Karpas-422 (cell line): ENCODE measurements at places on chromosomes 11 and 22. TPM values are rescaled to one million over a fixed set of nuclear protein-coding genes. Genes with fewer than 3 reads are reported as not detected.
A peak's percentile ranks its signal among the peaks of the same experiment; 100 is the strongest.

DNA sequence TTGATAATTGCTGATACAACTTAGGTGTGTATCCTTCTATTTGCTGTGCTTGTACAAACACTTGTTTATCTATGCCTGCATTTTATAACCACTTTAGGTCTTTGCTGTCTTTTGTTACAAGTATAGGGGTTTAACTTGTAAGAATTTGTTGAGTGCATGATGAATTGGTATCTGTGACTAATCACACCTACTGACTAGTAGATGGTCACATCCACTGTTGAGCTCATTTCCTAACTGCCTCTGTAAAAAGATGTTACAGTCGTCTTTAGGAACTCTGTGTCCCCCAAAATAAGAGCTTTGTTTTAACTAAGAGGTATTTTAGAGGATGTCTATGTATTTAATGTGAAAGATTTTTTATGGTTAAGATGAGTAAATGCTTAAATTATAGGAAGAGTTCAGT is 60.5 kb downstream of the HIPK3 start:
- H3K4me3 ChIP-seq = no peak overlapping the region
- H3K27me3 ChIP-seq = no peaks in the 10 kb centered on the region
- H3K27ac ChIP-seq = no peak overlapping the region

GRCh38 chr11:1438967-1439330 is 47.6 kb downstream of the MOB2 start:
- no peak overlapping the region for H3K27ac ChIP-seq
- no peak for DNase-seq

GRCh38 chr11:71095294-71095850 is 157.0 kb downstream of the SHANK2 start:
- H3K27me3 ChIP-seq = no peaks in the 10 kb centered on the region
- no peak for DNase-seq
- H3K36me3 ChIP-seq = no peaks in the 10 kb centered on the region
- no peaks in the 10 kb centered on the region for H3K4me1 ChIP-seq
- no peak overlapping the region for H3K27ac ChIP-seq

- H3K4me3 ChIP-seq = no peak overlapping the region
- no peaks in the 10 kb centered on the region; the same call in 1 of the 2 replicates for H3K36me3 ChIP-seq
- peak; percentile 76 for DNase-seq
- H3K27ac ChIP-seq = no peak overlapping the region
Measured at GRCh38 chr22:22103078-22103875, 120.7 kb upstream of the TOP3B start.

DNA sequence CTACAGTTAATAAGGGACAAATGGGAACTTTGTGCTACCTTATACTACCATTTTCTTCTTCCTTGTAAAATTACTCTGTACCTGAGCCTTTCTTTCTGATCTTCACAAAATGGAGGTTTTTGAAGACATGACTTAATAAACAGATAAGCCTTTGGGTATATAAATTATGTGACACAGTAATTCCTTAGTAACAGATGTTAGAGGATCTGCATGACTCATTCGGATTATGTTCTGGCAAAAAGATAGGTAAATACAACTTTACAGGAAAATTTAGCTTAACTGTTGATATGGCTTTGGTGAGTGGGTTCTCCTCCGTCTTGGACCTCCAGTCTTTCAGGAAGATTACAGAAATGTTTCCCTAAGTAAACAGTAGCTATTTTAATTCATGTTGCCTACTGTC is 61.8 kb downstream of the BID start:
- H3K27ac ChIP-seq = no peak overlapping the region
- no peak for DNase-seq
- no peaks in the 10 kb centered on the region for H3K36me3 ChIP-seq
- no peak overlapping the region for H3K4me3 ChIP-seq
- H3K4me1 ChIP-seq = no peaks in the 10 kb centered on the region
- no peaks in the 10 kb centered on the region for H3K27me3 ChIP-seq

- H3K4me1 ChIP-seq = no peaks in the 10 kb centered on the region
- H3K27me3 ChIP-seq = no peaks in the 10 kb centered on the region
- no peak for DNase-seq
- H3K4me3 ChIP-seq = no peak overlapping the region
Measured at GRCh38 chr11:92057849-92058442, 166.7 kb upstream of the FAT3 start.

DNA sequence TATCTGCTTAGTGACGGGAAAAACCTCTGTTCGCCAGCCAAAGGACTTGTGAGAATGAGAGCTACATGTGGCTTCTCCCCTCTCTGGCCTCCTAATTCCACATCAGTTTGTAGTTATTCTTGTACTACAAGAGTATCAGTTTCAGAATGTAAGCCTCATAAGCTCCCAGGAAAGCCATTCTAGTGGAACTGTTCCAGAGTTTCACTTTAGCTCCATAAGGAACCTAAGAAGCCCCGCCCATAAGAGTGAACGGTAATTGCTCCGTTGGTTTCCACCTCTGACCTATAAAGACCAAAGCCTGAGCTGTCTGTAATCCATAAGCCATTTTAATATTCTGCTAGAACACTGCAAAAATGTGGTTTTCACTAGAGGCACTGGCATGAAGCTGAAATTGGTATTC is 53.0 kb downstream of the SIK3 start:
- H3K4me3 ChIP-seq = no peak overlapping the region
- no peak overlapping the region for H3K27ac ChIP-seq
- no peaks in the 10 kb centered on the region for H3K36me3 ChIP-seq
- H3K4me1 ChIP-seq = no peaks in the 10 kb centered on the region
- no peaks in the 10 kb centered on the region for H3K27me3 ChIP-seq

DNA sequence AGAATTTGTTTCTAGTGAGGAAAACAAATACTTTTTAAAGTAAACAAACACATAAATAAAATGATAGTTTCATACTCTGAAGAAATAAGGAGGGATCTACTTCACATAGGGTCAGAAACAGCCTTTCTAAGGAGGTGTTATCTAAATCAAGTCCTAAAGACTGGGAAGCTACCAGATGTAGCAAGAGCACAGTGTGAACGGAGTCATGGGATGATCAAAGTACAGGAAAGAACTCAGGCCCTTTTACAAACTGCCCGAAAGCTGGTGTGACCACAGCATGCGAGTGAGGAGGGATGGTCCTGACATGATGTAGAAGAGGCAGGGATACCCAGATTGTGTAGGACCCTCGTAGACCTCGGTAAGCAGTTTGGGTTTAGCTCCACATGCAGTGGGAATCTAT is 102.8 kb downstream of the ARHGAP32 start:
- H3K4me3 ChIP-seq = no peak overlapping the region
- no peaks in the 10 kb centered on the region for H3K4me1 ChIP-seq
- DNase-seq = no peak
- H3K27me3 ChIP-seq = no peaks in the 10 kb centered on the region

DNA sequence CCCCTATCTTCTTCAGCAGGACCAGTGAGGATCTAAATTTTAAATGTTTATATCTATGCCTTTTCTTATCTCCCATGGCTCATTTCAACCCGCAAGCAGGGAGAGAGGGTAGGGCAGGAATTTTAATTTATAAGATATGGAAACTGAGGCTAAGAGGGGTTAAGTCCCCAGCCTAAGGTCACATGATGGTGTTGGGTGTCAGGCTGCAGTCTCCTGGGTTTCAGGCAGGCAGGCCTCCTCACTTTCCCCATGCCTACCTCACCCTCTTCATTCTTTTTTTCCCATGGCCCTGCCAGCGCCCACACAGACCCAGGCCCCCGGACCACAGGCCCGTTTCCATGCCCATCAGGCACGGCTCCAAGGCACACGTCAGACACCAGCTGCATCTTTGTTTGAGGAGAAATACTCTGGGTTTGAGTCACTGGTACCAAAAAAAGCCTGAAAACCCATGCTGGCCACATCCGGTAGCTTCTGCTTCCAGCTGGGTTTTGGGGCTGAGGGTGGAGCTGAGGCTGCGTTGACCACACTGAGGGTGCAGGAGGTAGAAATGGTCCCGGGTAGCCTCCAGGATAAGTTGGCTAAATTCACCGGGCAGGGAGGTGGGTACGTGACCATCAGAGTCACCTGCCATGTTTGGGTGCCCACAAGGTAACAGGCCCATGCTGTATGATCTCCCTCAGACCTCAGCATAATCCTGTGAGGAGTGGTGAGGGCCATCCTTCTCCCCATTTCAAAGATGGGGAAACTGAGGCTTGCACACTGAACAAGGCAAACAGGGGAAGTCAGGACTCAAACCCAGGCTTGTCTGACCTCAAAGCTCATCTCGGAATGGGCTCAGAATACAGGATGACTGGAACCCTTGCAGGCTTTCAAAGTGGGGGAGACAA is 7.5 kb downstream of the CRYBB1 start:
- no peaks in the 10 kb centered on the region for H3K36me3 ChIP-seq
- H3K27me3 ChIP-seq = no peaks in the 10 kb centered on the region
- H3K4me1 ChIP-seq = peaks cover 10% of the 10 kb centered on the region

DNA sequence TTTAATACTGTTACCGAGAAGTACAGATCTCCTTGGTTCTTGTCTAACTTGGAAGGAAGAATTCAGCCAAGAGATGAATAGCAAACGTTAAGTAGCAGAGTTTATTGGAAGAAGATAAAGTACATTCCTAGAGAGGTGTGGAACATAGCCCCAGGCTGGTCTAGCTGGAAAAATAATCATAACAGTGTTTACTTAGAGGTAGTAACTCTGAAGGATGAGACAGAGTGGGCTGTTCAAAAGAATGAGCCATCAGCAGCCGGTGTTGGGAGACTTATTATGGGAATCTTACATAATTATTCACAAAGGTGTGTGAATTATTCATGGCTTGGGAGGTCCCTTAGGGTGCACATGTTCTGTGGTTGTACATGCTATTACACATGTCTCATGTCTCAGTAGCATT is 276.5 kb downstream of the LUZP2 start:
- no peak overlapping the region for H3K27ac ChIP-seq
- H3K27me3 ChIP-seq = no peaks in the 10 kb centered on the region
- no peaks in the 10 kb centered on the region for H3K36me3 ChIP-seq
- H3K4me1 ChIP-seq = no peaks in the 10 kb centered on the region

- DNase-seq = no peak
- no peaks in the 10 kb centered on the region for H3K36me3 ChIP-seq
- H3K4me1 ChIP-seq = no peaks in the 10 kb centered on the region
- H3K27me3 ChIP-seq = no peaks in the 10 kb centered on the region; the same call in 1 of the 2 replicates
- no peak overlapping the region for H3K27ac ChIP-seq
Measured at GRCh38 chr22:33492210-33492651, 428.0 kb downstream of the LARGE1 start.

- H3K36me3 ChIP-seq = no peaks in the 10 kb centered on the region
- peaks cover 13% of the 10 kb centered on the region for H3K4me1 ChIP-seq
- H3K4me3 ChIP-seq = no peak overlapping the region
- DNase-seq = no peak
- no peak overlapping the region for H3K27ac ChIP-seq
Measured at GRCh38 chr11:72422414-72422813, 11.9 kb downstream of the CLPB start.

DNA sequence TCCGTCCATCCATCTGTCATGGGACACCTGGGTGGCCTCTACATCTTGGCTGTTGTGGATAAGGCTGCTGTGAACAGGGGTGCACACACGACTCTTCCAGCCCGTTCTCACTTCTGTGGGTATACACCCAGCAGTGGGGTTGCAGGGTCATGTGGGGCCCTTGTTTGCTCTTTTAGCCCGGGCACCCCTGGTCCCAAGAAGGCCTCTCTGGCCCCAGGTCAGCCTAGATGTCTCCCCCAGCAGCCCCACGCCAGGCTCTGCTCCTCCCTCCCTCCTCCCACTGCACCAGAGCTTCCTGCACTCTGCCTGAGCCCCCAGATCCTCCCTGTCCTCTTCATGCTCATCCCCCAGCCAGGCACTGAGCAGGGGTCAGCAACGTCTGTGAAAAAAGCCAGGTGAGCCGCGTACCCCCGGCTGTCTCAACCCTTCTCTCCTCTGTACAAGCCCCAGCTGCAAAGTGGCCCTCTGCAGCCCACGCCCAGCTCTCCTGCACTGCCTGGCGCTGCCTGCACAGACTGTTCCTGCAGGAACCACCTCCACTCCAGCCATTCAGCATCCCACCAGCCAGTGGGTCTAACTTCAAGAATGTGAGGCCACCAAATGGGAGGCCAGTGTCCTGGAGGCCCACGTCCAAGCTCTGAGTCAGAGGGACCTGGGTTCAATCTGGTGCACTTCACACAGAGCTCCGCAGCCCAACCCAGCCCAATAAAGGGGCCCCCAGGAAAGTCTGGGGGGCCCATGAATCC is 1508.9 kb downstream of the BRD1 start:
- no peak for DNase-seq
- H3K4me3 ChIP-seq = no peak overlapping the region
- no peaks in the 10 kb centered on the region for H3K27me3 ChIP-seq
- H3K27ac ChIP-seq = no peak overlapping the region

DNA sequence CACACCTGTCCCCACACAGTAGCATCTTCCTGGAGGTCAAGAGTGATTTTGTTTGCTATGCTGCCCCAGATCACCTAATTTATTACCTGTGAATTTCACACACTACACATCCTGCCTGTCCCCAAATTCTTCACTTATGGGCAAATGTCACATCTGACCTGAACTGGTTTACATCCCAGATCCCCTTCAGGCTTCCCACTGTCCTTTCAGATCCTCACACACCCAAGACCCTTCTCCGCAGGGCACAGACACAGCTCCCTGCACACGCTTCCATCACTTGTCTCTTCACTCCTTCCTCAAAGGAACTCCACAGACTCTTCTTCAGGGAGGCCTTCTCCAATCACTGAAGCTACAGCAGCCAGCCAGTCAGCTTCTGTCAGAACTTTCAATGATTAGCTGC is 118.7 kb upstream of the IGLL5 start:
- H3K36me3 ChIP-seq = no peaks in the 10 kb centered on the region
- DNase-seq = no peak
- no peaks in the 10 kb centered on the region for H3K27me3 ChIP-seq
- H3K4me3 ChIP-seq = no peak overlapping the region
- no peak overlapping the region for H3K27ac ChIP-seq

GRCh38 chr11:100808904-100809491 is 121.9 kb downstream of the ARHGAP42 start:
- no peak for DNase-seq
- no peaks in the 10 kb centered on the region for H3K4me1 ChIP-seq
- no peaks in the 10 kb centered on the region for H3K36me3 ChIP-seq
- H3K4me3 ChIP-seq = no peak overlapping the region
- no peak overlapping the region for H3K27ac ChIP-seq

DNA sequence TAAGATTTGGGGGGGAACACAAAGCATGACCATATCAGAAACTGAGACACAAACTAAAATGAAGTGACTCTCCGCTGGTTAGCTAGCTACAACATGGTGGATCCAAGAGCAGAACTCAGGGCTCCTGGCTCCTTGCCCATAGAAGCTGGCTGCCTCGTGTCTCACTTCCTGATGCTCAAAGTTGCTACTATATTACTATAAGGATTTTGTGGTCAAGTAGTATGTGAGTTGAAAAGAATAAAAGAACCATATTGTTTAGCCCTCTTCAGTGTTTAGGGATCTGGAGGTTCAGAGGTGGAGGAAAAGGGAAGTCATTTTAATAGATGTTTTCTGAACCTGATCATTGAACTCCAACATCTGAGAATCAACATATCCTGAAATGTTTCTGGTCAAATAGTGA is 16.9 kb upstream of the SIK2 start:
- peaks cover 11% of the 10 kb centered on the region for H3K4me1 ChIP-seq
- H3K36me3 ChIP-seq = no peaks in the 10 kb centered on the region
- H3K4me3 ChIP-seq = no peak overlapping the region
- peak; percentile 78 for DNase-seq
- H3K27me3 ChIP-seq = no peaks in the 10 kb centered on the region

GRCh38 chr11:124884340-124884739 is 13.3 kb downstream of the ROBO4 start:
- no peak for DNase-seq
- H3K27me3 ChIP-seq = no peaks in the 10 kb centered on the region
- H3K27ac ChIP-seq = no peak overlapping the region
- no peaks in the 10 kb centered on the region for H3K4me1 ChIP-seq
- H3K4me3 ChIP-seq = no peak overlapping the region

The CRY2 gene
- 12.5 and 16.1 TPM in 2 replicates for total RNA-seq

The OR51E1 gene
- not detected in 2 replicates for total RNA-seq

The PLAAT4 gene
- not detected in 2 replicates for total RNA-seq

The POLR2F gene
- 41.9 and 189 TPM in 2 replicates for total RNA-seq

The MMP10 gene
- total RNA-seq = not detected in 2 replicates

The GVQW3 gene
- total RNA-seq = 15.8 and 18.5 TPM in 2 replicates
